Sciatic nerve (tissue), 2 donors: ENCODE measurements at places on chromosomes 7 and 10. TPM values are rescaled to one million over a fixed set of nuclear protein-coding genes. Genes with fewer than 3 reads are reported as not detected.

The TAC1 gene
- 5.9 TPM for total RNA-seq

The H2BK1 gene
- total RNA-seq, result not detected

- no peak for DNase-seq
Observed at GRCh38 chr10:80530251-80530650, 7.5 kb upstream of the SH2D4B start.

The TLL2 gene
- total RNA-seq, result 1.2 TPM

GRCh38 chr7:89223900-89224395 is 428.4 kb upstream of the TEX47 start:
- DNase-seq, result no peak

GRCh38 chr7:4702961-4703512 is 20.9 kb downstream of the FOXK1 start:
- no peak for DNase-seq

- no peak for DNase-seq
Observed at GRCh38 chr10:44198780-44199097, 186.2 kb downstream of the CXCL12 start.

The TMEM26 gene
- total RNA-seq, result 0.53 TPM

DNA sequence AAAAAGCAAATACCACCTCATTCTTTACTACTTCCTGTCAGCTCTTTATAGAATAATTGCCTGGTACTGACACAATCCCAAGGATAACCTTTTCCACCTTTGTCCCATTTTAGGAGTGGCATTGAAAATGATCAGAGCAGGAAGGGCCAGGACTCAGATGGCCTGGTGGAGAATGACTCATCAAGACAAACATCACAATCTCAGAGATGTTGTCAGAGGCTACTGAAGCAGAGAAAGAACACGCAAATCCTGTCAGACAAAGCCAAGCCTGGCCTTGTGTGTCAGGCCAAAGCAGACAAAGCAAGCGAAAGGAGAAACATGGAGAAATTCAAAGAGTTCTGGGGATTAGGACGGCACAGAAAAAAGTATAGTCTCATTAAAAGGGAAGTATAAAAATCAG is 40.9 kb downstream of the NSUN6 start:
- DNase-seq, result no peak

The DDC gene
- not detected for total RNA-seq

The TMEM243 gene
- 24.6 TPM for total RNA-seq

- DNase-seq, result no peak
Observed at GRCh38 chr7:25857376-25858067, 294.5 kb upstream of the NFE2L3 start.

DNA sequence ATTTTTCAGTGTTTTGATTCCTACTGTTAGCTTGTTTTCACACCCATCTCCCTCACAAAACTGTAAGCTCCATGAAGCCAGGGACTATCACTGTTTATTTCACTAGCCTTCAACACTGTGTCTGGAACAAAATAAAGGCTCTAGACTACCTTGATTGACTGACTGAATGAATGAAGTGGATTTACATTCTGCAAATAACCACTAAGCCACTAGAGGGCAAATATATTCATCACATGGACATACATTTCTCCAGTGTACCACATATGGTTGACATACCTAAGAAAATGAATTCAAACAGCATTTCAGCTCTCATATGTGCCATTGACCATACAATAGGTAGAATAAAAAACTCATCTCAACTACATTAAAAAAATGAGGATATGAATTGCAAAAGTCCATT is 185.9 kb downstream of the RAB11FIP2 start:
- DNase-seq, result no peak

DNA sequence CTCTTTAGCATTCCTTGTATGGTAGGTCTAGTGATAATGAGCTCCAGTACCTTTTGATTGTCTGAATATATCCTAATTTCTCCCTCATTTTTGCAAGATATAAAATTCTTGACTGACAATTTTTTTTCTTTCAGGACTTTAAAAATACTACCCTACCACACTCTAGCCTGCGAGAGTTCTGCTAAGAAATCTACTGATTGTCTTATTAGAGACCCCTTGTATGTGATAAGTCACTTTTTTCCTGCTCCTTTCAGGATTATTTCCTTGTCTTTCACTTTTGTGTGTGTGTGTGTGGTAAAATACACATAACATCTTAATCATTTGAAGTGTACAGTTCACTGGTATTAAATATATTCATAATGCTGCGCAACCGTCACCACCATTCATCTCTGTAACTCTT is 68.7 kb upstream of the PPP1R9A start:
- no peak for DNase-seq

The PIK3AP1 gene
- 13.8 TPM for total RNA-seq

DNA sequence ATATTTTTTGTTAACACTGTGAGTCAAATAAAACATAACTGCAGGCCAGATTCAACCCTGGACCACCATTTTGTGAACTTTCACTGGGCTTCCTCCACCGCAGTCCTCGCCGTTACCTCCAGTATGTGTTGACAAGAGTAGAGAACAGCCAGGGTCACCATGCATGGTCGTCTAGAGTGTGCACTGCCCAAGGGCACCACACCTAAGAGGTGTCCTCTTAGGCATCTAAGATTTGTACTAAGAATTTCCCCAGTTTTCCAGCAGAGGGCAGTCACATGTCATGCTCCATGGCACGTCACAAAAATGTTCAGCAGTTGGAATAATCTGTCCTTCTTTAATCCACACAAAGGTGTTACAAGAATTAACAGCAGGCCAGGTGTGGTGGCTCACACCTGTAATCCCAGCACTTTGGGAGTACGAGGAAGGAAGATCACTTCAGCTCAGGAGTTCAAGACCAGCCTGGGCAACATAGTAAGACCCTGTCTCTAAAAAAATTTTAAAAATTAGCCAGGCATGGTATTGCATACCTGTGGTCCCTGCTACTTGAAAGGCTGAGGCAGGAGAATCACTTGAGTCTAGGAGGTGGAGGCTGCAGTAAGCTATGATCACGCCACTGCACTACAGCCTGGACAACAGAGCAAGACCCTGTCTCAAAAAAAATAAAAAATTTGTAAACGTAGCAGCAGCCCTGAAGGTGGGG is 71.2 kb upstream of the FOXK1 start:
- DNase-seq, result no peak

The NAT16 gene
- not detected for total RNA-seq

The LMOD2 gene
- not detected for total RNA-seq

The GRM3 gene
- total RNA-seq, result not detected

The WNT16 gene
- total RNA-seq, result not detected

GRCh38 chr7:78472519-78472918 is 673.9 kb downstream of the PHTF2 start:
- no peak for DNase-seq

DNA sequence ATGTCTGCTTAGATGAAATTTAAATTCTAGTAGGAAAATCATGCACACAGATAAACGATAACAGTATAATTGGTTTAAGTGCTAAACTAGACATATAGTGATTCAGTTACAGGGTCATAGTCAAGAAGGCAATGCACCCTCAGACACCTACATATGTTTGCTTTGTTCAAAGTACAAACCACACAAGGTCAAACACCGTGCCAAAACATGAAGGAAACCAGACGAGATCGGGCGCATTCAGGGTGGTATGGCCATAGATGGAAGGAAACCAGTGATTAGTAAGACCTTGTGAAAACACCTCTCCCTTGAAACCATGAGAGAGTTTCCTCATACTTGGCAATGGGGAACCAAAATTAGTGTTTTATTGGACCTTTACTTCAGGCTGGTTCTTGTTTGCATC is 906.9 kb downstream of the PCDH15 start:
- DNase-seq, result no peak

DNA sequence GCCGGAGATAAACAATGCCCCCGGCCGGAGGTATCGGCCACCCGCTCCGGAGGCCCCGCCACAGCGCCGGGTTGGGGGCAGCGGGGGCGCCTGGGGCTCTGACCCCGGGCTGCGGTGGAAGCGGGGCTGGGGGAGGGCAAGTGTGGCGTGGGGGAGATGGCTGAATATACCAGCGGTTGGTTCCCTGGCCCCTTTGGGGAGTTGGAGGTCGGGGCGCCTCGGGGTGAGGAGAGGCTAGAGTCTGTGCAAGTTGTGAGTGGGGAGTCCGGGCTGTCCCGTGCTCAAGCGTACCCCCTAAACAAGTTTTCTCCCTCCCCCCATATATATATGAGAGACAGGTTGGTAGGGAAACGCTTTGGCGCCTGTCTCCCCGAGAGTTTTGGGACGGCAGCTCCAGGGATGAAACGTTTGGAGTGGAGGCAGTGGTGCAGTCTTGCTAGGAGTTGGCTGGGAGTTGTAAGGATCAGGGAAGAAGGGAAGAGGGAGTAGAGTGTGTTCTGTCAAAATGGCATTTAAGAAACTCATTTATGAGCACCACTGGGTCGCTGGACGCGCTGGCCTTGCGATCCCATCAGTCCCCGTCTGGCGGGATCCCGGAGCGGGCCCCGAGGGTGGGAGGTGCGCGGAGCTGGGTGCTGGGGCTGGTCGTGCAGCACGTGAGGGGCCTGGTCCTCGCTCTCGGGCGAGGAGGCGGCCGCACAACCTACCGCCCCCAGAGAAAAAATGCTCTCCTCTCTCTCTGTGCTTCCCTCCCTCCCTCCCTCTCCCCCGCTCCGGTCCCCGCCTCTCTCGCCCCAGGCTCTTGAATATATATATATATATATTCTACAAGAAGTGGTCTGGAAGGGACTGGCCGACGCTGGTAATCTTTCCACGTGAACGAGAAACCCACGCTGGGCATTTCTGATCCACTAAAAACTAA is 1.1 kb downstream of the TET1 start:
- DNase-seq, result no peak

- DNase-seq, result no peak
Observed at GRCh38 chr10:56633876-56634452, 272.9 kb upstream of the ZWINT start.

GRCh38 chr10:11154333-11154732 is 136.7 kb downstream of the CELF2 start:
- DNase-seq, result no peak

DNA sequence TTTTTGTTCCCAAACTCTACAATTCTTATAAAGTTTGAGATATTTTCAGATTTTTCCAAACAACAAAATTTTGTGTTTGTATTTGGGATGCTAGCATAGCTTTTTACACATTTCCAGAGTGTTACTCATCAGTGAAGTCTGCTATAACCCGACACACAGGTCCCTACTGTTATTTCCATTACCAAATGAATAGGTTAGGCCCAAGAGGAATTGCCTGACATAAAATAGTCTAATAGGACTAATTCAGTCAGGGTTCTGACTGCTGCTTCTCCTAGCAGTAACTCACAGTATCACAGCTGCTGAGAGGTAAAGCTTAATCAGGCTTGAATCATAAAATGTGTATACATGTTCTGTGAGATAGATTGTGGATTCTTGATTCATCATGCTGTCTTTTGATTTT is 49.1 kb upstream of the STRIP2 start:
- no peak for DNase-seq

- DNase-seq, result no peak
Observed at GRCh38 chr7:140940898-140941297, 16.2 kb upstream of the BRAF start.
